ENCODE measurements at places on chromosomes 16 and 17.
A peak's percentile ranks its signal among the peaks of the same experiment; 100 is the strongest.

DNA sequence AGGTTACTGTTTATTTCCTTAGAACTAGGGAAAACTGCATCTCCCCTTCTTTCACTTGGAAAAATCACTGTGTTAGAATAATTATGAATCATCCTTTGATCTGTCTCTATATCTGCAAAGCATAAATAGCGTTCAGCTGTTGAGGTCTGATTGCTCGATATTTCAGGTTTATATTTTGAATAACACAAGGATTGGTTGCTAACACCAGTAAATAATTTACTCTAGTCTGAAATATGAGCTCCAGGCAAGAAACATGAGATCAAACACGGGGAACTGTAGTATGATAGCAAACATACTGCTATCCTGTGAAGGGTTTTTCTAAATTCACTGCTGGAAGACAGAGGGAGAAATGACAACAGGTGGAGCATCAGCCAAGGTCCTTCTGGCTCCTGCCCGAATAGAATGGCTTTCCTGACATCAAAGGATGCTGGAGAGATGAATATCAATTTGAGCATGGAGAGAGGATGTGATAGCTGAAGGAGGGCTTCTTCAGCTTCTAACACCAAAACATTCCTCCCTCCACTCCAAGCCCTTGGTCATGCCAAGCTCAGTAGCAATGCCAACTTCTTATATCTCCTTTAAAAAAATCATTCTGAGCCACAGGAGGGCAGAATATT lies 450.3 kb downstream of the SHISA9 start:
- no peak for DNase-seq

DNA sequence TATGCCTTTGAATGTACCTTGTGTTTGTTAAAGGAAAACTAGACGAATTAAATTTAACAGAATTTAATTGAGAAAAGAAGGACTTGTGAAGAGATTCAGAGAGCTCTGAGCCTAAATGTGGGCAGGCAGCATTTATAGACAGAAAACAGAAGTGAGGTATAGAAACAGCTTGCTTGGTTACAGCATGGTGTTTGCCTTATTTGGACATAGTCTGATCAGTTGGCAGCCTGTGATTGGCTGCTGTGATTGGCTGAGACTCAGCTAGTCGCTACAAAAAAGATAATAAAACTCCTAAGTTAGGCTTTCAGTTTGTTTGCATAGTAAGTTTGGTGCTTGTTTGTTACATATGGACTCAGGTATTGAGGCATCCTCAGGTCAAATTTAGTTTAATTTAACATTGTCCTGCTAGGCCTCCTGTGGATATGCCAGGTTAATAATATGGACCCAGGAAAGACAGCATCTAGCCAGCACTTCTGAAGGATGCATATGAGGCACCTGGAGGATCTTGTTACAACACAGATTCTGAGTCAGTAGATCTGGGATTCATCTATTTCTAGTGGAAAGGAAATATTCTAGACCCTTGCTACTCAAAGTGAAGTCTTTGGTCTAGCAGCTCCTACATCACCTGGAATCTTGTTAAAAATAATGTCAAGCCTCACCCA lies 43.4 kb downstream of the SLFN5 start:
- peak; percentile 15 for DNase-seq

DNA sequence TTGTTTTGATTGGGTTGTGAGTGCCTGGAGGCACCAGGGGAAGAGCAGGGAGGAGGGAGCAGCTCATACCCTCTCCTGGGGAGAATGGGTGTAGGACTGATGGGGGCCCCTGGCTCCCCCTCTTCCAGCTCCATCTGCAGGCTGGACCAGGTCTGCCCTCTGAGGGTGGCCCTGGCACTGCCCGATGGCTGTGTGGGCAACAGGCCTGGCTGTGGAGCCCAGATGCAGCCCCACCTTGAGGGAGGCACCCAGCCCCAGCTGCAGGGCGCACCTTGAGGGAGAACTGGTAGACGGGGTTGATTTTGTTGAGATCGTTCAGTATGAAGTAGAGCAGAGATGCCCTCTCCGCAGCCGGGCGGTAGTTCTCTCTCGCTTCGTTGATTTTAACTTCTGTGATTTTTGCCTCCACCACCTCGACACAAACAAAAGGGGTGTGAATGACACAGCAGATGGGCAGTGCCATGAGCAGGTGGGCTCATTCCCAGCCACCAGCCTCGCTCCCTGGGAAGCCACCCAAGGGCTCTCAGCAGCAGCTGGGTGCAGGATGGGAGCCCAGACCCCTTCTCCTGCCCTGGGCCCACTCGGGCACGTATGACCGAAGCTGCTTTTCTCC lies 71.6 kb downstream of the PGS1 start:
- DNase-seq: no peak

GRCh38 chr17:18093616-18094408 lies 6.1 kb downstream of the DRG2 start:
- no peak for DNase-seq

DNA sequence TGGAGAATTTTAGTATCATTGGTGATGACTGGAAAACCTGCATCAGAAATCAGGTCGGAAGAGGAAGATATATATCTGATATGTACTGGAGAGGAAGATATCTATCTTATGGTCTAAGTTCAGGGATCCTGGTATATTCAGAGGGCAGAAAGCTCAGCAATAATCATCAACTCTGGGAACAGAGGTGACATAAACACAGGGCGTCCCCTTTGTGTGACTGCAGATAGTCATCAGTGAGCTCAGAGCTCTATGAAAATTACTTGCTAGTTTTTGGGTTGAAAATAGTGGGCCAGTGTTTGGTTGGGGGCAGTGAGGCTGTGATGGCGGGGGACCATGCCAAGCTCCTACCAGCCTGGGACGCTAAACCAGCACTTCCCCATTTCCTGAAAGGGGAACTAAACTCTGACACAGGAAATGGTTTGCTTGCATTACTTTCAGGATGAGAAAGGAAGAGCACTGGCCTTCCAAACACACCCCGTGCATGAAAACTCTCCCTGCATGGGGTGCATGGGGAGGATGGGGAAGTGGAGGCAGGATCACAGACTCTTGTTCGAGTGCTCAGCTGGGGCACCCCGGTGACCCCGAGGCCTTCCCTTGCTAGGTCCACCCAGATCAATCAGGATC lies 15.8 kb downstream of the NOD2 start:
- DNase-seq: peak; percentile 45

DNA sequence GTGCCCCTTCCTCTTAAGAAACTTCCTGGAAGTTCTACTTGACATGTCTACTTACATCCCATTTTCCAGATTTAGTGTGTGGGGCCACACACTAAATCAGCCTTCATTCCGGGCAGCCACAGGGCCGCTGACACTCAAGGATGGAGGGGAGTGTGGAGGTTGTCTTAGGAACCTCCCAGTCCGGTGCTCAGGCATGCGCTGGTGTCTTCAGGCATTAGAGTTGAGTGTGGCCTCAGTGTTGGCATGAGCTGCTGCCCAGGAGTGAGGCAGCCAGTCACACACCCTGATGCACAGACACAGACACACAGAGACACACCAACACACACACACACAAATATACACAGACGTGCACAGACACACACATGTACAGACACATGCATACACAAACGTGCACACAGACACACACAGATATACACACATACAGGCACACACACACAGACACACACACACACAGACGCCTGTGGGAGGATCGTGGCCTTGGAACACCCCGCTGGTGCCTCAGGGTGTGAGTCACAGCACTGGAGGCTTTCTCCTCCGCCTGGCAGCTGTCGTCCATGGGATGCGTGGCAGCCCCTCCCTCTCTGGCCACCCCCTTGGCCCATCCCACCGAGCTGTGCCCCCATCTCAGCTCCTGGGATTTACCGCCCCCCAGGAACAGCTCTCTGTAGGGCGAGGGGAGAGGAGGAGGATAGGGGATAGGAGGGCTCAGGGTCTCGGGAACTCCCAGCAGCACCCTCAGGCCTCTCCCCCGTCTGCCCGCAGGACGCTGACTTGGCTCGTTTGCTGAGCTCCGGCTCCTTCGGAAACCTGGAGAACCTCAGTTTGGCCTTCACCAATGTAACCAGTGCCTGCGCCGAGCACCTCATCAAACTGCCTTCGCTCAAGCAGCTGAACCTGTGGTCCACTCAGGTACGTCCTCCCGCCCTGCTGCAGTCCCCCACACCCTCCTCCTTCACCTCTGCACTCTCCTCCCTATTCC lies 75.6 kb upstream of the PLCG2 start:
- no peak for DNase-seq

DNA sequence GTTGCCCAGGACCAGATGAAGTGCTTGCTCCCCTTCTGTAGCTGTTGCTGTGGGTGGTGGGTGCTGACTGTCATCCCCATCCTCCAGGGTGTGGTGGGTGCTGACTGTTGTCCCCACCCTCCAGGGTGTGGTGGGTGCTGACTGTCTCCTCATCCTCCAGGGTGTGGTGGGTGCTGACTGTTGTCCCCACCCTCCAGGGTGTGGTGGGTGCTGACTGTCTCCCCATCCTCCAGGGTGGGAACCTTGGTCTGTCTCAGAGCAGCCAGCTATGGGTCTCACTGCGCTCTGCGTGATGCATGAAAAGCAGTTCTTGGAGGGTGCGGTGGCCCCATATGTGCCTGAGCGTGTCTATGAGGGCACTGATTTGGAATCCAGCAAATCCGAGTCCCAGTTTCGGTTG lies 163.8 kb downstream of the RPTOR start:
- DNase-seq: no peak

GRCh38 chr17:38317081-38317480 lies 20.1 kb downstream of the MRPL45 start:
- DNase-seq: no peak

DNA sequence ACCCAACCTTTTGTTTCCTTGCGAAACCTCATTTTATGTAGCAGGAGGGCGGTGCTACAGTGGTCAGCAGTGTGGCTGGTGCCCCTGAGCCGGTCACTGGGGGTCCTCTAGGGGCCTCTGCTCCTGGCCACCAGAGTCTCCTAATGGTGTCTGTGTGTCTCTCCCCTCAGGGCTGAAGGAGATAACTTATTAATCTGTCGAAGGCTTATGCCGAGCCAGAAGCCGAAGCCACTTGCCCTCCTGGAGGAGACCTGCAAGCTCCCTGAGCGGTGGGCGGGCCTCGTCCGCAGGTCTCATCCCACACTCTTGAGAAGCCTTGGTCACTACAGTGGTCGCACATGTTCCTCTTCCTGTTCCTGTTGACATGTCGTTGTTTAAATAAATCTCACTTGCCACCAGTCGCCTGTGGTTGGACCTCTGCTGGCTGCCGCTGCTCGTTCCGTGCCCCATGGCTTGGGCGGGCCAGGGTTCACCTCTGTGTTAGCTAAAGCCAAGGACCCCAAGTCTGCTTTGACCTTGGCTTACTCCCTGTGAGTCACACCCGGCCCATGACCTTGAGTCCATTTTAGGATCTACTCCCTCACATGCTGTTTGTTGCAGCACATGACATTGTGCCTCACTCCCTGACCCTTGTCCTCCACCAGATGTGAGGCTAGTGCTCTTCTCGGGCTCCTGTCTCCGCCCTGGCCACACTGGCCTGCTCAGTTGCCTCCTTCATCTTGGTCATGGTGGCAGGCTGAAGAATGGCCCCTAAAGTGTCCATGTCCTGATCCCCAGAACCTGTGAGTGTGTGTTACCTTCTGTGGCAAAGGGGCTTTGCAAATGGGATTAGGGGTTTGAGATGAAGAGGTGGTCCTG lies 38.7 kb upstream of the AQP8 start:
- DNase-seq: no peak

- DNase-seq: no peak
These were observed 7.8 kb downstream of the TRAF7 start for GRCh38 chr16:2163211-2163881.

- no peak for DNase-seq
These were observed 1.4 kb upstream of the HEXD start for GRCh38 chr17:82416771-82417170.

GRCh38 chr16:65534121-65534528 lies 412.3 kb upstream of the CDH11 start:
- no peak for DNase-seq

GRCh38 chr16:5032748-5033167 lies 977 bp downstream of the NAGPA start:
- DNase-seq: no peak

DNA sequence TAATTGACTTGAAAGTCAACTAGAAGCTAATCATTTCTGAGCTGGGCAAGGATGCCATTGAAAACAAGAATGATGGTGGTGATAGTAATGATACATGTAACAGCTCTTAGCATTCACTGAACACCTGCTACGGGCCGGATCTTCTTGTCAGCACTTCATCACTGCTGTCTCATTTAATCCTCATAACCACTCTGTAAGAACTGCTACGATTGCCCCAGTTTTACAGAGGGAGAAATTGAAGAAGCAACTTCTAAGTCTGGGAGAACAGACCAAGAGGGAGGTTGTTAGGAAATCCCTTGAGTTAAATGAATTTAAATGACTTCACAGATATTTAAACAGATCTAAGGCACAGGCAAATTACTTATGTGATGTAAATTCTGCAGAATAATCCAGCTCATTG lies 7.0 kb upstream of the GAN start:
- no peak for DNase-seq

GRCh38 chr16:50315346-50315997 lies 49.1 kb downstream of the ADCY7 start:
- DNase-seq: no peak

DNA sequence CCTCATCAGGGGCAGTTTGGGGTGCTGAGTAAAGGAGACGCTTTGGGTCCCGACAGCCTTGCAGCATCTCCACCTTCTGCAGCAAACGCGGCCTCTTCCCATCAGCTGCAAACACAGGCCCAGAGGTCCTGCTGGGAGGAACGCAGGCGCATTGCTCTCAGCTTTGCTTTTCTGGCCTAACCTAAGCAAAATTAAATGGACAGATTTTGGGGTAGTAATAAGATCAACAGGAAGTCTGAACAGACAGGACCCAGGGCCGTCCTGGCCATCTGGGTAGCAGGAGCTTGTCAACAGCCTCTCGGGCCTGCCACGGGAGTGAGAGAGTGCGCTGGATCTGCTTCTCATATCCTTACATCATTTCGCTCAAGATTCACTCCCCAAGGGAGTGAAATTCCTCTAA lies 7.2 kb downstream of the NUBP1 start:
- DNase-seq: no peak

DNA sequence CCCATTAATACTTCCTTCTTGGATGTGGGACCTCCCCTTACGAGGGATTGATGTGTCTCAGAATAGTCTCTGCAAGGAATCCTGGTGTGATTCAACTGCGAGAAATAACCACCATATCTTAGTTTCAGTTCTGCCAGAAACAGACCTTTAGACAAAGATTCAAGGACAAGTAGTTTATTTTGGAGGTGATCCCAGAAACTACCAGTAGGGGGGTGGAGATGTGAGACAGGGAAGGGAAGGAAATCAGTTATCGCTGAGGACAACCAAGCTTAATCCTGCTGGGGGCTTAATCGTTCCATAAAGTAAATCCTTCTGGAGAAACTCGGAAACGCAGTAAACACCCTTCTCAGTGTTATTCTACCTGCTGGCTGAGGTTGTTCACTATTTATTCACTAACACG lies 5.0 kb upstream of the SDR42E1 start:
- no peak for DNase-seq

GRCh38 chr17:43530288-43531081 lies 15.7 kb downstream of the ETV4 start:
- DNase-seq: no peak

DNA sequence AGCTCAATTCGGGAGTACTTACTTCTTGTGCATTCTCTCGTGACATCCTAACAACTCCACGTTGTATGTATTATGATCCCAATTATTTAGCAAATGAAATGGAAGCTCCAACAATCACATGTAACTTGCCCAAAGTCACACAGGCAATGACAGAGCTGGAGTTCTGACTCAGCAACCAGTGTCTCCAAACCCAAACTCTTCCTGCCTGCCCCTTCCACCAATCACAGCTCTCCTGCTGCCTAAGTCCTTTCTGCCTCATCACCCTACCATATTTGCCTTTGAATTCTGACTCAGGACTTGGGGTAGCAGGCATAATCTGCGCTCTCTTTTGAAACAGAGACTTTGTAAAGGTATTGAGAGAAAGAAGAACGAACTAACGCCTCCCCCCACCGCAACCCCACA lies 245.2 kb upstream of the MAF start:
- DNase-seq: no peak
